ENCODE measurements at places on chromosomes 13 and 19.

DNA sequence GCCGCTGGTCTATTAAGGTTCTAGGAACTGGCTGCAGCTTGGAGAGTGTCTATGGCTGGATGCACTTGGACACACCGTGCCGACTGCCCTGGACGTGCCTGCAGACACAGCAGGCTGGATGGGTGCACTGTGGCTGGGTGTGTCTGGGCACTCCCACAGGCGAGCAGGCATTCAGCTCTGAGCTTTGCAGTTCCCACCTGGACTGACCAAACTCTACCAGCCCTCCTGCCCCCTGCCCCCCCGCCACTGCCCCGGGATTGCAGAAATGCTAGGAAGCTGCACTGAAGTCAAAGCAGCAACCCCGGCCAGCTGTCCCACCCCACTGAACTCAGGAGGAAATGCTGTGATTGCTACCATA, 7.0 kb upstream of the LRP3 start:
- no peak for DNase-seq

GRCh38 chr13:48647625-48648024, 6.1 kb upstream of the CYSLTR2 start:
- DNase-seq, result no peak

DNA sequence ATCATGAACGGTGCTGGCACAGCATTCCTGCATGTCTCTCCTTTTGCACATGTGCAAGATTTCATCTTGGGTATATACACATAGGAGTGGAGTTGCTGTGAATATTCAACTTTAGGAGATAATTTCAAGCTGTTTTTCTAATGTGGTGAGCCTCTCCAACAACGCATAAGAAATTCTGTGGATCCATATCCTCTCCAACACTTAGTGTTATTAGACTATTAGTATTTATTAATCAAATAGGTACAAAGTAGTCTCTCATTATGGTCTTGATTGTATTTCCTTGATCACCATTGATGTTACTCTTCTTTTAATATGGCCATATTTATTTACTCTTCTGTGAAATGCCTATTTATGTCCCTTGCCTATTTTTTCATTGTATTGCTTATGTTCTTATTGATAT, 114.5 kb downstream of the URI1 start:
- no peak for DNase-seq

DNA sequence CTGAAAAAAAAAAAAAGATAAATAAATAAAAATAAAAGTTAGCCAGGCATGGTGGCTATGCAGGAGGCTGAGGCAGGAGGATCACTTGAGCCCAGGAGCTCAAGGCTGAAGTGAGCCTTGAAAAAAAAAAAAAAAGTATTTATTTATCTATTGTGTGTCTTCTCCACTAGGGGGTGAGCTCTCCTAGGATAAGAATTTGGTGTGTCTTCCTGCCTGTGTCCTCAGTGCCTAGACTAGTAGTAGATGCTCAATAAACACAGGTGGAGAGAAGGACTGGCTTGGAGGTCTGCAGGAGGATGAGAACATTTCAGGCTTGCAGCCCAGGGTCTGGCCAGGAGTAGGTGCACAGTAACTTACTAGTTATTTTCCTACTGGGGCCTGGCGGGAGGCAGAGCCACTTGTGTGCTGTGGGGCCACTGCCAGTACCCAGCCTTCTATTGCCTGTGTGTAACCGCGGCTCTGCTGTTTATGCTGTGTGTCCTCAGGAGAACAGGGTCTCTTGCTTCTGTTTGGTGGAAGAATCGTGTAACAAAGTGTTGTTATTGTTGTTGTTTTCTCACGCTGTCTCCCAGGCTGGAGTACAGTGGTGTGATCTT, 5.4 kb downstream of the LMTK3 start:
- DNase-seq, result no peak

GRCh38 chr19:13691569-13692435, 72.5 kb upstream of the MRI1 start:
- no peak for DNase-seq
